NK-92 treated with Interleukin-12 subunit alpha and Interleukin-12 subunit beta, amount 100 ng/mL, for 24 hours (cell line): ENCODE measurements at places on chromosomes 1 and 21.

GRCh38 chr1:180301135-180301742 is 71.2 kb downstream of the LHX4 start:
- no peak for DNase-seq

GRCh38 chr1:203090421-203091198 is 4.8 kb upstream of the MYOG start:
- no peak for DNase-seq

DNA sequence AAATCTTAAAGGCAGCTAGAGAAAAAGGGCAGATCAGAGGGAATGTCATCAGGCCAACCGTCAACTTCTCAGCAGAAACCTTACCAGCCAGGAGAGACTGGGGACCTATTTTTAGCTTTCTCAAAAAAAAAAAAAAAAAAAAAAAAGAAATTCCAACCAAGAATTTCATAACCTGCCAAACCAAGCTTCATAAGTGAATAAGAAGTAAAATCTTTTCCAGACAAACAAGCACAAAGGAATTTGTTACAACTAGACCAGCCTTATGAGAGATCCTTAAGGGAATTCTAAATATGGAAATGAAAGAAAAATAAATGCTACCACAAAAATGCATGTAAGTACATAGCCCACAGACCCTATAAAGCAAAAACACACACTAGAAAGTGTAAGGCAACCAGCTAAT is 267.7 kb downstream of the AKT3 start:
- DNase-seq = no peak

GRCh38 chr1:54267815-54268761 is 68.1 kb downstream of the MRPL37 start:
- DNase-seq = no peak

GRCh38 chr1:84434801-84435549 is 36.7 kb downstream of the DNASE2B start:
- no peak for DNase-seq

DNA sequence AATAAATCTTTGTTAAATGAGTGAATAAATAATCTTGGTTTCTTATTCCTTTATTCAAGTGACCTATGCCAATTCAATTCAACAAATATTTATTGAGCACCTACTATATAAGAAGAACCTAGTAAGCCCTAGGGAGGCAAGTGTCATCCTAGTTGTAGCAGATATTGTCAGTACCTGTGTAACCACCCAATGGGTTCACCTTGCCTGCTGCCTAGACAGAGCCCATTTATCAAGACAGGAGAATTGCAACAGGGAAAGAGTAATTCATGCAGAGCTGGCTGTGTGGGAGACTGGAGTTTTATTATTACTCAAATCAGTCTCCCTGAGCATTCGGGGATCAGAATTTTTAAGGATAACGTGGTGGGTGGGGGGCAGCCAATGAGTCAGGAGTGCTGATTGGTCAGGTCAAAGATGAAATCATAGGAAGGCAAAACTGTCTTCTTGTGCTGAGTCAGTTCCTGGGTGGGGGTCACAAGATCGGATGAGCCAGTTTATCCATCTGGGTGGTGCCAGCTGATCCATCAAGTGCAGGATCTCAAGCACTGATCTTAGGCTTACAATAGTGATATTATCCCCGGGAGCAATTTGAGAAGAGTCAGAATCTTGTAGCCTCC is 53.8 kb upstream of the KCNA3 start:
- no peak for DNase-seq

DNA sequence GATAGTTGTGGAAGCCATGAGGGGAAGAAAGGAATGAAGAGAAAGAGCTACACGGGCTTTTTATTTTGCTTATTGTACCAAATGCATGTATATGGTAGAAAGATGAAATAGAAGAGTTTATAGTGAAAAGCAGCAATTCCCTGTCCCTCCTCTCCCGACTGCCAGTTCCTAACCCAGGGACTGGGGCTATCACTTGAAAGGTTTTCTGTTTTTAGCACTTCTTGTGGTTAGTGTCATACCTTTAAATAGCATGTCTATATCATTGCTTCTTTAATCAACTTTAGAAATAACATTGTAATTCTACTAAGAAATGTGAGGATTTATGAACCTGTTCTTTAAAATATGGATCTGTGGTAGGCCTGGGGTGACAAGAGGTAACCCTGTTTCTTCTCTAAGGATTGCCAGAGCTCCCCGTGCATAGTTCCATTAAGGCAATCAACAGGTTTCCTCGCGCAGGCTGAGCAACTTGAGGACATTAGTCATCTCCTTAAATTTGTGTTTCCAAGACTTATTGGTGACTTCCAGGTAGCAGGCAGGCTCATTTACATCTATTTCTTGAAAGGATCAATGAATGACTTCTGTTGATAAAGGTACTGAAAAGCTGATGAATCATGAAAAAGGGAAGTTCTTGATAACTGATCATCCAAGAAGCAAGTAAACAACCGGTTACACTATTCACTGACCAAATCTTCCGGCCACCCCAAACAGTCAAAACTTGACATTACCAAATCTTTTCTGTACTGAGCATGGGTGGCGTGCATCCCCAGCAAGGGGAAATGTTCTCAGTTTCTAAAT is 37.8 kb upstream of the S1PR1 start:
- DNase-seq = no peak

DNA sequence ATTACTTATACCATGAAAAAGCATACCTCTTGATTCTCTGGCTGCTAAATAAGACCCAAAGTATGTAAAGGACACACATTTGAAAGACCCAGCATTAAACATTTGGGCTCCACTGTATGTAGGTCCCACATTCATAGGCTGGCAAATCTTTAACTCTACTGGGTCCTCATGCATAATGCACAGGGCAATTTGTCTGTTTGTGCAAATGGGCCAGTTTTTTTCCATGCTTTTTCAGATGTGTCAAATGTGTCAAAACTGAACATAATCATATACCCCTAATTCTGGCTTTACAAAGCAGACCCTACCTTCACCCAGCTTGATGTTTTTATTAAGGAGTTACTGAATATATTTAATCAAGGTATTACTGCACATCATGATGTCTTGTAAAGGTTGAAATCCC is 63.7 kb downstream of the RERE start:
- DNase-seq = no peak

- DNase-seq = no peak
These were observed 4.4 kb upstream of the FNDC5 start for GRCh38 chr1:32874860-32875752.

DNA sequence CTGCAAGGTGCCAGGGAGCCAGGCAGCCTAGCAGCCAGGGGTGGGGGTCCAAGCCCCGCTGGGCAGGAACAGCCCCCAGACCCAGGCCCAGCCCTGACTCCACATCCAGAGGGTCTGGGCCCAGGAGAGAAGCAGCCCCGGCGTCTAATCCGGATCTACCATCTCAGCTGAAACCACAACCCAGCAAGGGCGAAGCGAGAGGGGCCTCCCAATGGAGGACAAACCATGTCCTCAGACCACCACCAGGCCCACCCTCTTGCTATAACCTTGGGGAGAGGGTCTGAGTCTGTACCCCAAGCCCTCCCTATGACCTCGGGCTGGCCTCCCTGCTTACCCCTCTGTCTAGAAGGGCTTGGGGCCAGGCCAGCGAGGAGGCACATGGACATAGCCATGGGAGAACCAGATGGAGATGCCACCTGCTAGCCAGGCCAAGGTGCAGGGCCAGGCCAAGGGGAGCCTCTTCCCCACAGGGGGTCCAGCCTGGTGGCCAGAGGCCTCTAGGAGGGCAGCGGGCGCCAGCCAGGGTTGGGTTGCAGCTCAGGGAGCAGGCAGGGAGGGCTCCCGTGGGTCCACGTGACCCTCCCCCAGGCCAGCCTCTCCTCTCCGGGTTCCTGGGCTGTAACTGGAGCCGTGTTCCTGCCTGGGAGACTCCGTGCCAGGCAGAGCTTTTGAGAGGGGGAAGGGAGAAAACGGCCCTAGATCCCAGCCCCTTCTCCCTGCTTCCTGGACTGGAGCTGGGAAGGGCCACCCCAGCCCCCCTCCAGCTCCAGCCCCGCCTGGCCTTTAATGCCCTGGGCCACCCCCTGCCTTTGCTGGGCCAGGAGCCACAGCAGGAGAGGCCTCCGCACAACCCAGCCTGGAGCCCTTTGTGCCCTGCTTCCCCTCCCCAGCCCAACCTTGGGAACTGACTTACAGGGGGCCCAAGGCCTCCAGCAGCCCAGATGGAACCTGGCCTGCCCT is 2.5 kb downstream of the WNT9A start:
- no peak for DNase-seq

DNA sequence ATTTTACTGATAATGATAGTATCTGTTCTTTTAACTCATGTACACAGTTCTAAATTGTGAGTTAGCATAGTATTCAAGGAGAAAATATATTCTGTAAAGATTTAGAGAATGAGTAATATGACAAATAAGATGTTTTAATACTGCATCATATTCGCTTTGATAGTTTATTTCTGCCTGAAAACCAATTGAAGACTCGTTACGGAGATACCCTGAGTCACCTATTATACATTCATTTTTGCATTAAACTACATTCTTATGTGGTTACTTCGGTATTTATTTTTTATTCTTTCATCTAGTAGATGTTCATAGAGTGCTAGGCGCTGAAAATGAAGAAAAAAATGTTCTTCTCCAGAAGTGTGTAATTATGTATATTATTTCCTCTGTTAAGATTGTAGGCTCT is 5.3 kb downstream of the UHMK1 start:
- no peak for DNase-seq

DNA sequence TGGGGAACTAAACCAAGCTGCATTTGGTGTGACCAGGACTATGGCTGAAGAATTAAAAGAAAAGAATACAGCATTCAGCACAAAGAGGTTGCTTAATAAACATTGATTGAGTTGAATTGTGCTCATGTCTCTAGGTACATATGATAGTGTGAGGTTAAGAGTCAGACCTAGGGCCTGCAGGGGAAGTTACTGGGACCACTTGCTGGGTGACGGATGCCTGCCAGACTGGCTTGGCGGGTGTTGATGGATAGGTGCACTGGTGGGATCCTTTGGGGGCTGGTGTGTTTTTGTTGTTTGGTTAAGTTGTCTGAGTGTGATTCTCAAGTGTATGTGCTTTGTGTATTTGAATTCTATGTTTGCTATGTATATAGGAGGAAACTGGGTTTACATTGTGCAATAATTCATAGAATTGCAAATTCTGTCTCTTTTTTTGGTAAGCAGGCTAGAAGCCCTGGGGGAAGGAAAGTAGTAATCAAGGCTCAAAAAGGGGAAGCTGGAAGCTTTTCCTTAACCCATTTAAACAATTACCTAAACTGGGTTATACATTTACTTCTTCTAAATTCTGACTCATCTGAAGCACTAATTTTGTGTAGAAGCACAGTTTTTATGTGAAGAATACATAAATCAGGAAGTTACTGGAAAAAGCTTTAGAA is 1.8 kb downstream of the CD101 start:
- peak; percentile 47 for DNase-seq

- no peak for DNase-seq
These were observed 74.2 kb downstream of the ATF6 start for GRCh38 chr1:161840363-161840762.

GRCh38 chr21:33755354-33755753 is 113.1 kb downstream of the ITSN1 start:
- DNase-seq = no peak

GRCh38 chr1:1173793-1174415 is at the start of gene TTLL10:
Gene TTLL10 (plus strand): TSS chr1:1173880. CDS start chr1:1179216, 5,336 bp downstream.
- no peak for DNase-seq

DNA sequence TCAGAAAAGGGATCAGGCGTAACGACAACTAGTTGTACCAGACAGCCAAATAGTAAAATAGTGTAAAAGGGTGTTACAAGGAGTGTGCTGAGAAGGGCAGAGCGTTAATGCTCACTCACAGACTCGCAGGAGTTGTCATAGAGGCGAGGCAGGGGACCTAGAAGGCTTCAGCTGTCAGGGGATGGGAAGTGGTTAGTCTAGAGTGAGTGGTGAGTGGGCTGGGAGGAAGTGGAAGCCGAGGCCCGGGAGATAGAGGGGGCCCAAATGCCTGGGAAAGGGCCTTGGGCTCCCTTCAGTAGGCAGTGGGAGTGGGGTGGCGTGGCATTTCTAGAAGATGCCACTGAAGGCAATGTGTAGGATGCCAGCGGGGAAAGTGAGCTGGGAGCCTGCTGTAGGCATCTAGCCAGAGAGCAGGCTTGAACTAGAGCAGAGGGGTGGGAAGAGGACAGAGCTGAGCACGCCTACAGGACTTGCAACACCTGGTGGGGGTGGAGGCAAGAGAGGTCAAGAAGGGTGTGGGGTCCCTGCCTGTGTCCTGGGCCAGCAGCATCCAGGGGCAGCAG is 10.3 kb downstream of the SLC6A17 start:
- DNase-seq = no peak

- DNase-seq = no peak
These were observed 42.4 kb downstream of the S100B start for GRCh38 chr21:46562472-46562871.

DNA sequence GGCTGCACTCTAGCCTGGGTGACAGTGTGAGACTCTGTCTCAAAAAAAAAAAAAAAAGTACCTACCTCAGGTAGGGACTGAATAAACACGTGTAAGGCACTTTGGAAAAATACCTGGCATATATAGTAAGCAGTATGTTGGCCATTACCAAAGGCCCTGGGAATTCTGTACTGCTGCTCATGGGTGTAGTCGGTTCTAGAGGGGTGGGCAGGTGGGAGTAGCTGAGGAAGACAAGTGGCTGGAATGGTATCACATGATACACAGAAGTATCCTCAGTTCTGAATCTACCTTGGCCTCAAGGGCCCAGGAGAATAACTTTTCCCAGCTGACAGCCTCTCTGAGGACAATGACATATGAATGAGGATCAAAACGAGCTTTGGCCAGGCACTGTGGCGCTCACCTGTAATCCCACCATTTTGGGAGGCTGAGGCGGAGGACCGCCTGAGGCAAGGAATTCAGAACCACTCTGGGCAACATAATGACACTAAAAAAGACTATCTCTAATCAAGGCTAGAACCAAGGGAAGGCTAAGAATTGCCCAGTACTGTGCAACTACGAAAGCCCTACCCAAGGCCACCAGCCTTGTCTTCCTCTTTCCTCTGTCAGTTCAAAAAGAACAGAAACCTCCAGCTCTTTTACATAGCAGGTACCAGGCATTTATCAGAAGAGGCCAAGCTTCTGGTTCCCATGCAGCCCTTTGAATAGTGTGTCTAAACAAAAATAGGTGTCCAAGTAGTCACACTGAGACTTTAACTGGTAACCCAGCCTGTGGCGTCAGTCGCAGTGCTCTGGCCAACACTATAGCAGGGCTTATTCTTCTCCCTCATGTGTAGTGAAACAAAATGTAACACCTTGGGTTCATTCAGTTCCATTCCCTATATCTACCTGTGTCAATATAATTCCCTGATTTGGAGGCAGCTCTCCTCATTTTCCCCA is 10.2 kb downstream of the MMACHC start:
- DNase-seq = no peak

DNA sequence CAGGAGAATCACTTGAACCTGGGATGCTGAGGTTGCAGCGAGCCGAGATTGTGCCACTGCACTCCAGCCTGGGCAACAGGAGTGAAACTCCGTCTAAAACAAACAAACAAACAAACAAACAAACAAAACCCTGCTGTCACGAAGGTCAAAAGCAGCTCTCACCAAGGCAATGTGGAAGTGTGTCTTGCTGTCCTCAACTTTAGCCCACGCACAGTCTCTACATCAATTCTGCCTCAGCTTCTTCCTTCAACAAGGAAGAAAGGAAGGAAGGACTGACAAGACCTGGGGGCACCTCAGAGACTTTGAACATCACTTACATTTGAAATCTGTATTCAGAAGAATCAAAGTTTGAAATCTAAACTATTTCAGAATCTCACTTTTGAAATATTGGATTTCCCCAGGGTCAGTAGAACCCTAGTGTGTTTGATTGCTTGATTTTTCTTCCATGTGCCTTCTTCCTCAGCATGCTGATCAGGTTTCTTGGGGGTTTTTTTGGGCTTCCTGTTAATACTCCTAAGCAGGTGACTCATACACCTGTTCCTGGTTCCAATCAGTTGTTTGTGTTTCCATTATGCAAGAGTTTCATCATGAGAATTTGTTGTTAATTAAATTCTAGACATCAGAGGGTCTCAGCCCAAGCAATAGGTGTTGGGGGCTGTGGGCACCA is 6.5 kb upstream of the CSTB start:
- DNase-seq = no peak
